Activated CD4-positive, alpha-beta T cell treated with anti-CD3 and anti-CD28 coated beads for 36 hours (primary cell): ENCODE measurements at places on chromosomes 1 and 21. TPM values are rescaled to one million over a fixed set of nuclear protein-coding genes. Genes with fewer than 3 reads are reported as not detected.

Gene MEGF6
- total RNA-seq: 2.6 TPM

Gene INSRR
- total RNA-seq: 0.18 TPM

Gene SLC25A34
- 0.82 TPM for total RNA-seq

Gene LRRC53
- total RNA-seq: not detected

Gene ADAMTS4
- 0.71 TPM for total RNA-seq

- peaks cover 12% of the 10 kb centered on the region for H3K27me3 ChIP-seq
- no peak overlapping the region for H3K27ac ChIP-seq
- H3K4me1 ChIP-seq: peaks cover 4% of the 10 kb centered on the region
- H3K4me3 ChIP-seq: no peak overlapping the region
These were observed 3.0 kb downstream of the KDF1 start for GRCh38 chr1:26957306-26957705.

DNA sequence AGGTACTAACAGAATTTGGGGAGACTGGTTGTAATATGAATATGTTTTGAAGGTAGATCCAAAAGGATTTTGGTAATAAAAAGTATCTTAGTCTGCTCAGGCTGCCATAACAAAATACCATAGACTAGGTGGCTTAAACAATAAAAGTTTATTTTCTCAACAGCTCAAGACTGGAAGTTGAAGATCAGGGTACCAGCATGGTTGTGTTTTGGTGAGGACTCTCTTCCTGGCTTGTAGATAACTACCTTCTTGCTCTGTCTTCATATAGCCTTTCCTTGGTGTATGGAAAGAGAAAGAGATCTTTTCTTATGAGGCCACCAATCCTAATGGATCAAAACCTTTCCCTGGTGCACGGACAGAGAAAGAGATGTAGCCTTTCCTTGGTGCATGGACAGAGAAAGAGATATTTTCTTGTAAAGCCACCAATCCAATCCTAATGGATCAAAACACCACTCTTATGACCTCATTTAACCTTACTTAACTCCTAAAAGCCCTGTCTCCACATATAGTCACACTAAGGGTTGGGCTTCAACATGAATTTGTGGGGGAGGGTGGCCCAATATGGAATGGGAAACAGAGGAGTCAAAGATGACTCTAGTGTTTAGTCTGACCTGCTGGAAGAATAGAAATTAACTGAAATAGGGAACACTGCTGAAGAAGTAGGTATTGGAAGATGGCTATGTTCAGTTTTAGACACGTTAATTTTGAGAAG, 5.4 kb upstream of the TSNAX start:
- DNase-seq: no peak
- no peaks in the 10 kb centered on the region for H3K36me3 ChIP-seq
- H3K4me3 ChIP-seq: no peak overlapping the region
- no peak overlapping the region for H3K27ac ChIP-seq

DNA sequence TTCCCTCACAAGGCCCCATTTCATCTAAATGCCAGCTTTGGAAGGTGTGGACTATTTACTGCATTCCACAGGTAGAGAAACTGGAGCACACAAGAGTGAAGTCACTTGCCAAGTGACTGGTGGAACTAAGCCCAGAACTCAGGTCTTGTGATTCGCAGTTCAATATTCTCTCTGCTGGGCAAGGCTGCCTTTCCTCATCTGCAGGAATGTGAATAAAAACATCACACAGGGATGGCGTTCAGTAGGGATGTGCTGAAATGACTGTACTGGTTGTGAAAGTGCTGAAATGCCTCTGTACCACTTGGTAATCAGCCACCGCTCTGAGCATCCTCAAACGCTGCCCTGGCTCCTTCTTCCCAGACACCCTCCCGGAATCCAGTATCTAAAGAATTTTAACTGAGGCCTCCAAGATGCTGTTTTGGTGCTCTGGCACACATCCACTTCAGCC, 145.6 kb downstream of the HIVEP3 start:
- H3K4me1 ChIP-seq: peaks cover 7% of the 10 kb centered on the region
- H3K36me3 ChIP-seq: no peaks in the 10 kb centered on the region
- DNase-seq: no peak
- H3K27ac ChIP-seq: no peak overlapping the region
- H3K4me3 ChIP-seq: no peak overlapping the region

- no peaks in the 10 kb centered on the region for H3K27me3 ChIP-seq
- H3K4me1 ChIP-seq: peaks cover 21% of the 10 kb centered on the region
- no peak overlapping the region for H3K27ac ChIP-seq
- H3K36me3 ChIP-seq: peaks cover 76% of the 10 kb centered on the region
These were observed 4.9 kb downstream of the RRP1 start for GRCh38 chr21:43794311-43794710.

- no peak for DNase-seq
- peaks cover 9% of the 10 kb centered on the region for H3K27me3 ChIP-seq
- H3K36me3 ChIP-seq: no peaks in the 10 kb centered on the region
- H3K4me1 ChIP-seq: peaks cover 13% of the 10 kb centered on the region
- no peak overlapping the region for H3K4me3 ChIP-seq
- H3K27ac ChIP-seq: no peak overlapping the region
These were observed 6.8 kb upstream of the SLAMF9 start for GRCh38 chr1:159960721-159961381.

DNA sequence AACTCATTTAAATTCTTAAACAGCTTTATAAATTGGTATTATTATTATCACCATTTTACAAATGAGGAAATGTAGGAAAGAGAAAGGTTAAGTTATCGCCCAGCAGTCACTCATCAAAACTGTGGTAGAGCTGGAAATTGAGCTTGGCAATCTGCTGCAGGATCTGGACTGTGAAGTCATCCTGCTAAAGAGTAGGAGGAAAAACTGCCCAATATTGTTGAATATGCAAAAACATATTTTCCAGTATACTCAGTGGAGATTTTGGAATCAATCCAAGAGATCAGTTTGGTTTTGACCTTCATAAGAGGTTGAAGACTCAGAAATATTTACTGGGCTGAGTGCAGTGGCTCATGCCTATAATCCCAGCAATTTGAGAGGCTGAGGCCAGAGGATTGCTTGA, 16.9 kb upstream of the RC3H1 start:
- H3K27me3 ChIP-seq: peaks cover 2% of the 10 kb centered on the region
- H3K36me3 ChIP-seq: no peaks in the 10 kb centered on the region
- H3K4me1 ChIP-seq: no peaks in the 10 kb centered on the region
- no peak overlapping the region for H3K27ac ChIP-seq

GRCh38 chr1:46464915-46465314, 24.7 kb upstream of the DMBX1 start:
- no peak for DNase-seq
- peaks cover 9% of the 10 kb centered on the region for H3K4me1 ChIP-seq
- no peak overlapping the region for H3K4me3 ChIP-seq
- H3K27me3 ChIP-seq: peaks cover 32% of the 10 kb centered on the region
- H3K36me3 ChIP-seq: no peaks in the 10 kb centered on the region

DNA sequence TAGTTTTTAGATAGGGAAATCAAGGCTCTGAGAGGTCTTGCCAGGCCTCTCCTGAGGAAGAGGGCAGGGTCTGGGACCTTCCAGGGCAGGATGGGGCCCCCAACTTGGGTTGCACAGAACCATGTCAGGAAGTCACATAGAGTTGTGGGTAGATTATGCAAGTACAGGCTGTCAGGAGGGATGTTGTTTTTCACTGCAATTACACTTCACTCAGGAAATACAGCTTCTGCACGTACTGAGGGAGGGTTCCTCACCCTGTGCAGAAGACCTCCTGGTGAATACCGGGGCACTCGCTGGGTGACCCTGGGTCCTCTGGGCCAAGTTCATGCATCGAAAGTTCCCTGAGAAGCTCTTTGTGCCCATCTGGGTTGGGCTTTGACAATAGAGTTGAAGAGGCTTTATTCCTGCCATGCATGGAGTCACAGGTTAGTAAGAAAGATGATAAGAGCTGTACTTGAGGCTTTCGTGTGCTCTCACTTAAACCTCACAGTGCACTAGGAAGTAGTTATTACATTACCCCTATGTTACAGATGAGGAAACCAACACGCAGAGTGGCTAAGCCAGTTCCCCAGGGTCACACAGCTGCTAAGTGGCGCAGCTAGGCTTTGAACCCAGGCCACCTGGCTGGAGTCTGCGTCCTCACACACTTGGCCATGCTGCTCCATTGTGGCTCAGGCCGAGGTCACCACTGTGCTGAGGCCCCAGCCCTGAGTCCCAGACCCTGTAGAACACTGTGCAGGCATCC, 16.2 kb upstream of the TNFRSF1B start:
- H3K4me1 ChIP-seq: peaks cover 86% of the 10 kb centered on the region
- peaks cover 14% of the 10 kb centered on the region for H3K36me3 ChIP-seq
- DNase-seq: no peak
- peak overlapping the region; percentile 85 for H3K27ac ChIP-seq
- peak overlapping the region; percentile 48 for H3K4me3 ChIP-seq

GRCh38 chr1:3907621-3908165, 7.6 kb upstream of the C1orf174 start:
- H3K27me3 ChIP-seq: no peaks in the 10 kb centered on the region
- H3K27ac ChIP-seq: no peak overlapping the region
- H3K4me1 ChIP-seq: peaks cover 16% of the 10 kb centered on the region
- H3K4me3 ChIP-seq: no peak overlapping the region
- no peak for DNase-seq
- no peaks in the 10 kb centered on the region for H3K36me3 ChIP-seq
